ENCODE measurements at places on chromosomes 5 and 9.

GRCh38 chr5:128487041-128487440 is 51.0 kb downstream of the FBN2 start:
- DNase-seq: no peak

DNA sequence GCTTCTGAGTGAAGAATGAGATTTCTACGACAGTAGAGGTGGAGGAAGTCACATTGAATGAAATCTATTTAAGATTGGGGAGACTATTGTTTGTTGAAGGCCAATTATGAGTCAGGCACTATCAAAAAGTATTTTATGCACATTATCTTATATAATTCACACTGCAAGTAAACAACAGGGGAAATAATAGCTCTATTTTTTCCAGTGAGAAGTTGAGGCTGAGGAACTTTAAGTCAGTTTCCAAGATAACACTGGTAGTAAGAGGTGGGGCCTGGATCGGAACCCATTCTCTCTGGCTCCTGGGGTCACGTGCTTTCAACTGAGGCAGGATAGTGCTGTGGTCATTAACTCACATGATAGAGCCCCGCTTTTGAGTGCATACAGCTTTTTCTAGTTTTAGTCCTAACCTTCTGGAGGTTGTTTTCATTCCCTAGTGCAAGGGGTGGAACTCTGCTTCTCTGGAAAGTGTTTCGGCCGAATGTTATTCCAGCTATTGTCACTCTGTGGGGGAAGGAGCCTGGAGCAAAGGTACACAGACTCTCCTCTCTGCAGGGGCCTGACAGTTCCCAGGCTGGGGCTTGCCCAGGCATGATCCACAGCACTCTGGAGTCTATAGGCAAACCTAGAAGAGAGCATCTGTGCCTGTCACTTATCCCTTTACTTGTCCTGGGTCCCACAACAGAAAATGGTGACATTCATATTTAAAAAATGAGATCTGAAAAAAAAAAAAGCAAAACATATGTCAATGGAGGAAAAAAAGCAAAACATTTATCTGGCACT is 352.4 kb upstream of the ACTBL2 start:
- no peak for DNase-seq

- no peak for DNase-seq
These were observed 27.5 kb downstream of the B4GALT1 start for GRCh38 chr9:33139421-33140228.

- DNase-seq: no peak
These were observed 7.9 kb downstream of the PLK2 start for GRCh38 chr5:58451732-58452565.

GRCh38 chr5:84274585-84275468 is 109.9 kb downstream of the EDIL3 start:
- DNase-seq: no peak

- no peak for DNase-seq
These were observed 122.1 kb downstream of the SAXO1 start for GRCh38 chr9:18910916-18911315.

GRCh38 chr5:77709993-77710685 is 66.0 kb downstream of the TBCA start:
- DNase-seq: no peak

DNA sequence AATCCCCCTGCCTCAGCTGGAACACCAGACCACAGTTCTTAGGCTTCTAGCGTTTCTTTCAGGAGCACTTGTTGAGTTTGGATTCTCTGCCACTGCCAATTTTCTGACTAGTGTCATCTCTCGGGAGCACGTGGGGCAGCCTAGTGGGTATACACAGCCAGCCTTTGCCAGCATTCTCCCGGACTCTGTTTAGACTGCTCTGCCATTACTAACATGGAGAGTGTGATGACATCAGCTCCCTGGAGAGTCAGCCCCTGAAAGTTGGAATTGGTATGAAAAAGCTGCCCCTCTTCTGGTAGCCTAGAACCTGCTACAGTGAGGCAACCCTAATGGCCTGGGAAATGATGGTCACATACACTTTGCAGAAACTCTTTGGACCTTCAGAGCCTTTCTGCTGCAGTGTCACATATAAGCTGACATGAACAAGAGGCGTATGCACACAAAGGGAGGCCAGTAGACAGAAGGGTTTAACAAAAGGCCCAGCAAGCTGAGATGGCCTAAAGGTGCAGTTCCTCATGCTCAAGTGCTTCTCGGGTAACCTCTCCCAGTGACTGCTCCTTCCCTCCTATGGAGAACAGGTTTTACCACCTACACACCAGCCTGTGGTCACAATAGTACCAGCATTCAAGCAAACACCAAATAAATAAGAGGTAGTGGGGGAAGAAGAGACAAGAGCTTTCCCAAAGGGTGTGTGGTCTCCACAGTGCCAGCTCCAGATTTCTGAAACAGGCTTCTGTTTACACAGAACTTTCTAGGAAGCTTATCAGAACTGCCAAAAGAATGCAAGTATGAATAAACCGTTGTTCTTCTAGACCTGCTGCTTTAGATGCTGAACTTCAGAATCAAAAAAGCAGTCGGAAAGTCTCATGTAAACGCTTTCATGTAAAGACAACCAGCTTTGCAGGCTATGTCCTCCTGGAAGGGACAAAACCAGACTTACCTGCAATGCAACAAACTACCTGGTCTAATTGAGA is 16.5 kb downstream of the SPACA9 start:
- DNase-seq: no peak

GRCh38 chr9:37485389-37486255 is at the start of gene POLR1E:
POLR1E (plus strand) TSS chr9:37485948; CDS start chr9:37486048, 100 bp downstream.
- DNase-seq: peak; percentile 99

DNA sequence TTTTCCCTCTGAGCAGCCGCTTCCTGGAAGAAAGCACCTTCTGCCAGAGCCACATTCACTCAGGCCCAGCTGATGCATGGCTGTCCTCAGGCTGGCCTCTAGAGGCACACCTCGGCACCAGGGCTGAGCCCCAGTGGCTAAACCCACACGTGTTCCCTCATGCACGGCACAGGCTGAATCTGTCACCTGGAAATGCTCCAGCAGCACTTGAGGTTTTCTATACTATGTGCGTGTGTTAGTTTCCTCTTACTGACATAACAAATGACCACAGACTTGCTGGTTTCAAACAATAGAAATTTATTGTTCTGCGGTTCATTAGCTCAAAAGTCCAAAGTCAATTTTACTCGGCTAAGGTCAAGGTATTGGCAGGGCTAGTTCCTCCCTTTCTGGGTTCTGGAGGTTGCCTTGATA is 141.4 kb downstream of the LRRC70 start:
- no peak for DNase-seq

DNA sequence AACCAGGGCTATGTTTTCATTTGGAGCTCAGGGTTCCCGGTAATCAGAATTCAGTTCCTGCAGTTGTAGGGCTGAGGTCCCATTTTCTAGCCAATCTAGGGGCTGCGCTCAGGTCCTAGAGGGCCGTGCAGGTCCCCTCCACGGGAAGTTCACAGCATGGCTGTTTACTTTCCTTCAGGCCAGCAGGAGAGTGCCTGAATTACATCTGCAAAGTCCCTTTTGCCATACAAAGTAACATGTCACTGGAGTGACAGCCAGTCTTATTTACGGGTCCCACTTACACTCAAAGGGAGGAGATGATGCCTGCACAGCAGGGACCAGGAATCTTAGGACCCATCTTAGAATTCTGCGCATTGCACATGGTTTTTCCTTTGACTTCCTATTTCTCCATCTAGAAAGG is 29.9 kb upstream of the TGFBI start:
- DNase-seq: no peak

GRCh38 chr5:127988146-127988760 is 95.3 kb upstream of the SLC12A2 start:
- no peak for DNase-seq

DNA sequence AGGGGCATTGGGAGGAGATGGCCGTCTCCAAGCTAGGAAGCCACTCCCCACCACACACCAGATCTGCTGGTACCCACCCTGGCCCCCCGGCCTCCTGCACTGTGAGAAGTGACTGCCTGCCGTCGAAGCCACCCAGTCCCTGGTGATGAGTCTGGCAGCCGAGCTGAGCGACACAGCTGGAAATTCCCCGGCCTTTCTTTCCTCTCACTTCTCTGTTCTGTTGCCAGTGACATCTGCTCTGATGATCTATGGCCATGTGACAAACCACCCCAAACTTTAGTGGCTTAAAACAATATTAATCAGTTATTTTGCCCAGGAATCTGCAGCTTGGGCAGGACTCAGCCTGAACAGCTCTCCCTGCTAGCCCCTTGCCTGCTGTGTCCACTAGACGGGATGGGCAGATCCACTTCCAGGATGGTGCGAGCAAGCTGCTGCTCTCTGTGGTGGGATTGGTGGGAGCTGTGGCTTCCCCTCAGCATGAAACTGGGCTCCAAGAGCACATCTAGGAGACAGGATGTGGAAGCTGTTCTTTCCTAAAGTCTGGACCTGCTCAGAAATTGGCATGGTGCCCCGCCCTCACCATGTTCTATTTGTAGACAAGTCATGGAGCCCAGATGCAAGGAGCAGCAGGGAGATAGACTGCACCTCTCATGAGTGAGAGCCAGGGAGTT is 211.2 kb downstream of the GADD45G start:
- peak; percentile 52 for DNase-seq

DNA sequence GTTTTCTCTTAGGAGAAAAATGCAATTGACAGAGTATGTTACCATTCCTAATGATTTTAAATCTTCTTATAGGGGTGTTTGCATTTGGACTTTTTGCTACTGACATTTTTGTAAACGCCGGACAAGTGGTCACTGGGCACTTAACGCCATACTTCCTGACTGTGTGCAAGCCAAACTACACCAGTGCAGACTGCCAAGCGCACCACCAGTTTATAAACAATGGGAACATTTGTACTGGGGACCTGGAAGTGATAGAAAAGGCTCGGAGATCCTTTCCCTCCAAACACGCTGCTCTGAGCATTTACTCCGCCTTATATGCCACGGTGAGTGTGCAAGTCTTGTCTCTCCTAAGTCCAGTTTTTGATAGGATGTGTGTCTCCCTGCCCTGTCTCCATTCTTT is 75.7 kb downstream of the BAAT start:
- DNase-seq: no peak

- peak; percentile 43 for DNase-seq
These were observed 18.8 kb downstream of the RGS3 start for GRCh38 chr9:113482341-113482740.

DNA sequence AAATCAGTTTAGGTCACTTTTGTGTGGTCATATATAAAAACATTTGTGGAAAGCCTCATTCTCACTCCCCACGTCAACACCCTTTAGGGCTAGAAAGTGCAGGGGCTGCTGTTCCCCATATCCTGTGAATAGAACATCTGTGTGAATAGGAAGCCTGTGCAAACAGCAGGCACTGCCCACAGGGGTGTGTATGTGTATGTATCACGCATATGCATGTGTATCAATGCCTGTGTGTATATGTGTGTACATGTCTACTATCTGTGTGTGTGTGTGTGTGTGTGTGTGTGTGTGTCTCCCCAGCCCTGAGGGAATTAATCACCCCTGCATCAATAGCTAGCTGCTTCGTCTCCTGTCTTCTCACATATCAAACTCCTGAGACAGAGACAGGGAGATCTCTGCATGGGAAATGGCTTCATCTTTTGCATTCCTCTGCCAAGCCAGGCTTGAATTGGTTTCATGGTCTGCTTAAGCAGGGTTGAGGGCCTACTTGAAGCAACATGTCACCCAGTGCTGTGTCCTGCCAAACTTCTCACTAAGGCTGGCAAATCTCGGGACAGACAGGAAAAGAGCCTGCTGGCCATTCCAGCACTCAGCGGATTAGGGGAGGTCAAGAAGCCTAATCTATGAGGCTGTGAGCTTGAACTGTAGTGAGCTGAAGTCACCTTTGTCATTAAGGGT is 265.8 kb downstream of the ADAMTSL1 start:
- DNase-seq: no peak

DNA sequence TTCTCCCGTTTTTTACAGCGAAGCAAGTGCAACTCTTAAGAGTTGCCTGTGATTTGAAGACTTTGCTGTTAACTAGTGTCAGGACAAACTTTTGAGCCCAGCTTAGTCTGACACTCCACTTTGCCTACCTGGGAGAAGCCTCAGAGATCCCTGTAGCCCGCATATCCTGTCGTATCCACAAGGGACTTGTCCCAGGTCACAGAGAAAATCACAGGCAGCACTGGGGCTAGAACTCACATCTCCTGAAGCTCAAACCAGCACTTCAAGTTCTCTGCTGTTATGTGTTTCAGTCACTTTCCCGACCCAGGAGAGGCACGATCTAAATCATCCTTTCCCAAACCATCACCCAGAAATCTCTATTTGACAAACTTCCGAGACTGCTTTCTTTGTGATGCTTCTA is 584.5 kb downstream of the ACTL7B start:
- no peak for DNase-seq

DNA sequence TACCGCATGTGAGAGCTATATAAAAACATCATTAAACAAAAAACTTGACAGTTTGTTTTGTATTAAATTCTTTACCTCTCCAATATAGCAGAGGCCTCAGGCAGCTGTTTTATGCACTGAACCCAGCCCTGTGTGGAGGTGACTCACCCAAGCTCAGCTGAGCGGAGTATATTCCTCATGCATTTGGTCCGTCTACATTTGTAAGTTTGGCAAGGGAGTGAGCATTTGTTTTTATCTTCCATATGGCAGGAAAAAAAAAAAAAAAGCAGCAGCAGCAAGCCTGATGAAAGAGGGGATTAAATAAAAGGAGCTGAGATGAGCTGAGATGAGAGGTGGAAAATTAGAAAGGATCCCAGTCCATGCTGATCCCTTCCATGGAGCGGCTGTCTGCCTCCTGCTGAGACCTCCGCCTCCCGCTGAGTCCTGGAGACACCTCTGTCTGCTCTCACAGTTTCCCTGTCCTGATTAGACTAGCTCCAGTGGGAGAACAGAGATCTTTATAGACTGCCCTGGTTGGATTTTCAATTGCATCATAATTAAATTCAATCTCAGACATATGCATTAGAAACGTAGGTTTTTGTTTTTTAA is 112.0 kb upstream of the CTNND2 start:
- DNase-seq: no peak

DNA sequence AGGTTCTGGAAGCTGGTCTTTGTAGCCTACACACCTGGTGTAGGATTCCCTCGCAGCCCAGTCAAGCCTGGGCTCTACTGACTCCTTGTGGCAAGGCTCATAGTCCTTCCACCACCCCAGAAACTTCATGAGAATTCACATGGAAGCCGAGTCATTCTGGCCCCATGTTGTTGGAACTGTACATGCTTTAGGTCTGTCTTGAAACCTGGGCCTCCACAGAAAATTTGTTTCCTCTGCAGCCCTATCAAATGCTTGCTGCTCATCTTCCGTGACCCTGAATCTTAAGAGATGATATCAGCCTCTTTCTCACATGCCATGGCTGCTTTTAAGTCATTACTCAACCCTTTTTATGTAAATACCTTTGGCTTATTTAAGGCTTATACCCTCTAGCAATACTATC is 113.4 kb upstream of the GRHPR start:
- DNase-seq: no peak

GRCh38 chr9:29208670-29209069 is 1635.4 kb upstream of the C9orf72 start:
- no peak for DNase-seq

DNA sequence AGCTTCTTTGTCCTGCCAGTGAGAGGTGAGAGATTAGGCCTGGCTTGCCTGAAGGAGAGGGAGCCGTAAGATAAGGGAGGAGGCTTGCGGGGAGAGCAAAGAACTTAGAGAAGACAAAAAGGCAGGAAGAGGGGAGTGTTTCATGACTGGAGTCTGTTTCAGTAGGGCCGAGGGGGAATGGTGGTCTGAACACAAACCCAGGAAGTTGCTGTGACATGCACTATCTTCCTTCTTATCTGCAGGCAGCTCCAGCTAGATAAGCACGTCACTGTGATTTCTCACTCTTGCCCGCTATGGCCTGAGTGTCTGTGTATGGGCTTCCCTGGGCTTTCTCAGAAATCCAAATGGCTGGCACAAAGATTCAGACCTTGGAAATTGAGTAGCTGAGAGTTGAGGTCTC is 307.5 kb upstream of the CLINT1 start:
- no peak for DNase-seq

Measured in activated CD8-positive, alpha-beta memory T cell treated with anti-CD3 and anti-CD28 coated beads for 24 hours (primary cell).